ENCODE measurements at places on chromosomes 5 and 9.

DNA sequence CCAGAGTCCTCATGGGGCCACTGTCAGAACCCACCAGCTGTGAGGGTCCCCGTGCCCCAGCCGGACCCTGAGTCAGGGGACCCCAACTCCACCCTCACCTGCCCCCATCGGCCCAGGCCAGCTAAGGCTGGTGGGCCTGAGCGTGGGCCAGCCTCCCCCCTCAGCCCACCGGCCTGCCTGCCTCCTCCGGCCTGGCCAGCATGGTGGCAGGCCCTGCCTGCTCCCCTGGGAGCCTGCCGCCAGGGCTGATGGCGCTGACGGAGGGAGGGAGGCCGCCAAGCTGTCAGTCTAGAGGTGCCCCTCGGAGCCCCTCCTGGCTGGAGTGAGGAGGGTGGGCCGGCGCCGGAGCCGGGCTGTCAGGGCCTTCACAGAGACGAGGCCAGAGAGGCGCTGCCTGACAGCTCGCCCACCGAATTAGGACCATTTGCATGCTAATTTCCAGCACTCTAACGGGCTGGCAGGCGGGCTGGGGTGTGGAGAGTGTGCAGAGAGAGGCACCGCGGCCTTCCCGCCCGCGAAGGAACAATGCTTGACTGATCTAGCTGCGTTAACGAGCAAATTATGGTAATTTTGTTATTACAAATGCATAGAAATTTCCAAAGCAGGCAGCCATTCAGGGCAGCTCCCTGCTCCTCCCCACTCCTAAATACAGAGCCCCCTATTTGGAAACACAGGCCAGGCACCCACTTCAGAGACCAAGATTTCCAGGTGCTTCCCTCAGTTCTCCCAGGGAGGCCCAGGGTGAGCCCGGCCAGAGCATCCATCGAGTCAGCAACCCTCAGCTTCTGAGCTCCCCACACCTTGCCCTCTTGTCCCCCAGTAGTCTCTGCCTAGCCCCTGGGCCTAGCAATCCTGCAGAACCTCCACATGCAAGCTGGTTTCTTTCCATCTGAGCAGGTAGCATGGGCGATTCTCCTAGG lies 169.3 kb downstream of the PAX5 start:
- DNase-seq, result no peak

DNA sequence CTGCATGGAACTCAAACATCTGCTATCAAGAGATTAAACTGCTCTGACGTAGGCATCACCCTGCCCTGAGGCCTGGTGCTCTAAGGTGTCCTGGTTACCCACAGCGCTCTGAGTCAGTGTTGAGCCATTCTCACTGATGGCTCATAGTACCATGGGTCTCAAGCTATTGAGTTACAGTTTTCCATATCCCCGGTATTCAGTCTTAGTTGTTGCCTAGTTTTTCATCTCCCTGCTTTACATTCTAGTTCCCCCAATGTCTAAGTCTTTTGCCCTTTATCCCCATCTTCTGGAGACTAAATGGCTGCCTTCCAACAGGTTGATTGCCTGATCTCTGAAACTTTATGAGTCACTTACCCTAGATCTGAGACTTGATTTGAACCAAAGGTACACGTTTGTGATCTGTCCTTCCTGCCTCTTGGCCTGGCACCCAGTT lies 161.2 kb upstream of the PTGER4 start:
- DNase-seq, result no peak

- DNase-seq, result no peak
Observed at GRCh38 chr9:31799953-31800609, 584.4 kb upstream of the ACO1 start.

- no peak for DNase-seq
Observed at GRCh38 chr9:135190789-135191577, 103.5 kb downstream of the OLFM1 start.

DNA sequence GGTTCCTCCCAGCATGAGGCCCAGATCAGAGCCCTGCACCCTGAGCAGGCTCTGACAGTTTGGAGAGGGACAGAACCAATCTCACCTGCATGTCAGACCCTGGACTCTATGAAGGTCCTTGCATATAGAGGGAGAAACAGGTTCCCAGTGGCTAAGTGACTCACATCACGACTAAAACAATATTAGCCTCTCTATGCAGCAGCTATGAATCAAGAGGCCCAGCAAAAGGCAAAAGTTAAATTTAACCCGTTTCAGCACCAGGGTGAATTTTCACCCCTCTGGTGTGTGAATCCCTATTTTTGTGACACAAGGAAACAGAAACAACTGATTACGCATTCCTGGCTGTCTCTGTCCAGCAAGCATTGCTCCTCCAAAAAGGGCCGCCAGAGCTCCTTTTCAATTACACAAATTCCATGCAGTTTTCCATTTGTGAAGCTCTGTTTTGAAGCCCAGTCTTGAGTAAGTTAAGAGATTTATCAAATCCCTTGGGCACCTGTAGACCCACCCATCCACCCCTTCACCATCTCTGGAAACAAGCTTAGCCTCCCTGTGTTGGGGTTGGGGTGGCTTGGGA lies 136.6 kb downstream of the GABBR2 start:
- DNase-seq, result no peak

DNA sequence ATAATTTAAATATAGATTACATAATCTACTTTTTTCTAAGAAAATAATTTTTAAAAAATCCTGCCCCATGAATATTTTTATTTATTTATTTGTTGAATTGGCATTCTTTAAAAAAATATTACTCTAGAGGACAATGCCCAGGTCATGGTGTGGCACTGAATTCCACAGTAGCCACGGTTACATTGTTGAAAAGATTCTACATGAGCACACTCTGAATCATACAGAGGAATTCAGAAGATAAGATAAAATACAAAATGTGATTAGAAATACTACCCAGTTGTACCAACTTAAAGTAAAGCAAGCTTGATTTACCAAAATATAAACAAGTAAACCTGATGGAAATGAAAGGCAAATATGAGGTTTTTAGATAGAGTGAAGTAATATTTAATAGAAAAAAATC lies 183.7 kb downstream of the HCN1 start:
- DNase-seq, result no peak

DNA sequence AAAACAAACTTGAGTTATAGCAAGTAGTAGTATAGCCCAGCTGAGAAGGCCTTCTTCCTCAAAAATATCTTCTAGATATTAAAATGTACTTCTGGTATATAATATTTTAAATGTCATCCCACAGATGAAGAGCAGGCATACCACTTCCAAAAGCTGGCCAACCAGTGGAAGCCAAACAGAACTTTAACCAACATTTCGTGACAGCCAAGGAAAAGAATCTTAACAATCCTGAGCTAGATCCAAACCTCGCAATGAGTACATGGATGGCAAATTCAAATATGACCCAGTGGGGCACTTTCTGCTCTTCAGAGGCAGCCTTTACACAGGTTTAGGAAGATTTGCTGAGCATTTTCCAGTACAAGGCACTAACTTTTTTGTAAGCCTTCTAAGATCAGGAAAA lies 91.8 kb upstream of the ACO1 start:
- DNase-seq, result no peak

DNA sequence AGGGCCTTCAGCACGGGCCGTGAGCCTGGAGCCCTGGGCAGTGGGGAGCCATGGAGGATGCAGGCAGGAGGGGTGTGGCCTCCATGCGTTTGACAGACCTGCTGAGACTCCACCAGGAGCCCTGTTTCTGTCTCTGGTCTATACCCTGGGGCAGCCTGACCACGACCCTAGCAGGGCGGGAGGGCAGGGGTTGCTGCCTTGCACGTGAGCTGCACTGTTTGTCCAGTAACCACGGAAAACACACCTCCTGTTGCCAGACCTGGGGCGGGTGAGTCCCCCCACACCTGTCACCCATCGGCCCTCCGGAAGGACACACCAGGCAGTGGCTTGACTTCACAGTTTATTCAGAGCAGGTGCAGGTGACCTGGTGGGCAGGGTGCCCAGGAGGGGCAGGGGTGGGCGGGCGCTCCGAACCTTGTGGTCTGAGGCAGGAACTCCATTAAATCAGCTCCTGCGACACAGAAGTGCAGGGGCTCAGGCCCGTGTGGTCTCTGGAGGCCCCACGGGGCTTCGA lies 3.9 kb downstream of the LCN8 start:
- no peak for DNase-seq

GRCh38 chr5:58087123-58087522 lies 372.8 kb downstream of the PLK2 start:
- no peak for DNase-seq

GRCh38 chr9:102514541-102514940 lies 480.6 kb upstream of the CYLC2 start:
- DNase-seq, result no peak

DNA sequence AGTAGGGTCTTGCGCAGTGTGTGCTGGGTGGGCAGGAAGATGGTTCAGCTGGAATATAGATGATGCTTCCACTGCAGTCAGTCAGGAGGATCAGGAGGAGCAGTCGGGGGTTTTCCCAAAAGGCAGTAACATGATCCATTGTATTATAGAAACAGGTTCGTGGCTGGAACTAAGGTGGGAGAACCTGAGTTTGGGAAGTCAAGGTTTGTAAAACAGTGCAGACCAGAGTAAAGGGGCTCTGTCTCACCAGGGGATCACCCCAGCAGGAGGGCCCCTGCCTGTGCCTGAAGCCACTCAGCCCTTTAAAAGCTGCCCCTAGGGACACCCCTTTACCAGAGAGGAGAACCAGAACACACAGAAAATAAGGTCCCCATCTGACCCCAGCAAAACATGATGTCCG lies 213.4 kb downstream of the AUH start:
- DNase-seq, result no peak

DNA sequence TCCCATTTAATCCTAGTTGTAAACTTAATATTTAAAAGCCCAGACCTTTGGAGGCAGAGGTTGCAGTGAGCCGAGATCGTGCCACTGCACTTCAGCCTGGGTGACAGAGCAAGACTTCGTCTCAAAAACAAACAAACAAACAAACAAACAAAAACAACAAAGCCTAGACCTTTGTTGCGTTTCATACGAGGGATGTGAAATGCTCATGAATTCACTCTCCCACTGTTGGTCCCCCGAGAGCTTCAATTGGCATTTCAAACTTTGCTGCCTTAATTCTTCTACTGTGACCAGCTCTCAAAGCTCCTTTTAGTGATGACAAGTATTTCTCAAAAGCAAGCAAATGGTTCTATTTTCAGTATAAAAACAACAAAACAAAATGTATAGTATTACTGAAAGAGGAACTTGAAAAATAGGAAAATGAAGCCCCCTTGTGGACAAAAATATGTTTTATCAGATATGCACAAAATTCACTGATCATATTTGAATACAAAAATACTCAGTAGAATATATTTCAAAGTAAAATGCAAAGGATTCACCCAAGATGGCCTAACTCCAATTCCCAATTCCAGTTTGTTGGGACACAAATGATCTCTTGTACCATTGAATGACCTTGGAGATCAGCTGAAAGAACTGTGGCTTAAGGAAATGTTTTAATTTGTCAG lies 140.4 kb downstream of the ESM1 start:
- DNase-seq, result no peak

- DNase-seq, result no peak
Observed at GRCh38 chr5:83608122-83608521, 112.5 kb downstream of the HAPLN1 start.

DNA sequence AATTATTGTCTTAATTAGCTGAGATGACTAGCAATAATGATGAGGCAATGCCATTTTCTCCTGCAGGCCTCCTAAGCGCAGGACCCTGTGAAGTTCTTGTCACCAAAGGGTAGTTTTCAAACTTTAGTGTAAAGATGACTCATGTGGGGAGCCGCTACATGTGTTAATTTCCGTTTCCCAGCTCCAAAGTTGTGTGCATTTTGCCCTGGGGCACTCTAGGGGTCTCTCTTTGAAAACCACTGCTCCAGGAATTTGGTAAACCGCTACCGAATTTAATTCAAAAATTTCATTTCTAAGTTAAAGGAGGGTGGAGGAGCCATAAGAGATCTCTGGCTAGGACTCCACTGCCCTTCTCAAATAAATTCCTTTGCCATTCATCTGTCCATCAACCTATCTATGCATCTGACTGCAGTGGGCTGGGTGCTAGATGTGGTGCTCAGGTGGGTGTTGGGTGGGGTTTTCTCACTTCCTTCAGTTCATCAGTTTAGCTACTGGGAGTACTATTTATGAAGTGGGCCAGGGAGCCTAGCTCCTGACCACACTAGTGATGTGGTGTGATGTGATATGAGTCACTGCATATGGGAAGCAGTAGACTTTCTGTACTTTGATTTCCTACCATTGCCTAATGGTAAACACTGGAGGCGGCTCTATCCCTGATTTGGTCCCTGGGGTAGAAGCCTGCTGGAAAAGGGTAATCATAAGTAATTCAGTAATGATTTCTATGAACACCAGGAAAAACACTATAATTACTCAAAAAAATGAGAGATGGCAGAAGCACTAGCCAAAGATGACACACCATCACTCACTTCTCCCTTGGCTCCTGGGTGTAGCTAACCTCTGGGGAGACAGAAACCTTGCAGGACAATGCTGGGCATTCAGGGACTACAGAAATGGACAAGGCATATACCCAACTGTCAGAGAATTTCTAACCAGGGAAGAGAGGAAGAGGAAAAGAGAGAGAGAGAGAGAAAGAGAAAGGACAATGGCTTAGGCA lies 4.0 kb upstream of the ZSWIM6 start:
- no peak for DNase-seq

DNA sequence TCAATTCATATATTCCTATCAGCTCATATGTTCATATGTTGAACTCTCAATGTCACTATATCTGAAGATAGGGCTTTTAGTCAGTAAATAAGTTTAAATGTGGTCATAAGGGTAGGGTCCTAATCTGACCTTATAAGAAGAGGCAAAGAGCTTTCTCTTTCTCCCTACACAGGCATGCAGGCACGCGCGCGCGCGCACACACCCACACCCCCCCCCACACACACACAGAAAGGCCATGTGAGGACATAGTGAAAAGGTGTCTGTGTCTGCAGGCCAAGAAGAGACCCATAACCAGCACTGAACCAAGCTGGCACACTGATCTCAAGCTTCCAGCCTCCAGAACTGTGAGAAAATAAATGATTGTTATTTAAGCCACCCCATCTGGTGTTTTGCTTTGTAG lies 76.0 kb downstream of the PDE4D start:
- no peak for DNase-seq

GRCh38 chr5:33812746-33813145 lies 79.0 kb downstream of the ADAMTS12 start:
- no peak for DNase-seq

GRCh38 chr5:151094030-151094851 lies 13.4 kb upstream of the TNIP1 start:
- no peak for DNase-seq

DNA sequence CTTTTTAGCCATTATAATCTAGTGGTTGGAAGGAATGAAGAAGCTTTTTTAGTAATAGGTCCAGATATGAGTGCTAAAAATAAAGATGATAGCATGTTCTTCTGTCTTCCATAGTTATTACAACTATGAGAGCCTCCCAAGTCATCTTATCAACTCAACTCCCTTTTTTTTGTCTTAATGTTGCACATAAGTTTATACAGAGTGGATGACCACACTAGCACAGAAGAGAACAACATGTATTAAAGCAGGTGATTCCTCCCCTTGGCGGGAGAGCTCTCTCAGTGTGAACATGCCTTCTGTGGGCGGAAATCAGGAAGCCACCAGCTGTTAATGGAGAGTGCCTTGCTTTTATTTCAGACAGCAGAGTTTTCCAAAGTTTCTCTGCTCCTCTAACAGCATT lies 40.1 kb upstream of the STX17 start:
- no peak for DNase-seq
